ENCODE measurements at places on chromosomes 5 and 9.

DNA sequence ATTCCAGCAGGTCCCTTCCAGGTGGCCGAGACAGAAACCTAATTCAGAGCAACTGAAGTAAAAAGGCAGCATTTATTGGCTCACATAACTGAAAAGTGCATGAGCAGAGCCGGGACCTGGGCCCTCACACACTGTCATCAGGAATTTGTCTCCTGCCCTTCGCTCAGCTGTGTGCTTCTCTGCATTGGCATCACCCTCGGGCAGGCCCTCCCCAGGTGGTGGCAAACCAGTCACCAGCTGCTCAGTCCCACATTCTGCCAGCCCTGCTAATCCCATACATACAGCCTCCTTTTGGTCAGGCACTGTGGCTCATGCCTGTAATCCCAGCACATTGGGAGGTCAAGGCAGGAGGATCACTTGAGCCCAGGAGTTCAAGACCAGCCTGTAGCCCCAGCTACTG lies 11.5 kb upstream of the CPLX2 start:
- no peak for DNase-seq

DNA sequence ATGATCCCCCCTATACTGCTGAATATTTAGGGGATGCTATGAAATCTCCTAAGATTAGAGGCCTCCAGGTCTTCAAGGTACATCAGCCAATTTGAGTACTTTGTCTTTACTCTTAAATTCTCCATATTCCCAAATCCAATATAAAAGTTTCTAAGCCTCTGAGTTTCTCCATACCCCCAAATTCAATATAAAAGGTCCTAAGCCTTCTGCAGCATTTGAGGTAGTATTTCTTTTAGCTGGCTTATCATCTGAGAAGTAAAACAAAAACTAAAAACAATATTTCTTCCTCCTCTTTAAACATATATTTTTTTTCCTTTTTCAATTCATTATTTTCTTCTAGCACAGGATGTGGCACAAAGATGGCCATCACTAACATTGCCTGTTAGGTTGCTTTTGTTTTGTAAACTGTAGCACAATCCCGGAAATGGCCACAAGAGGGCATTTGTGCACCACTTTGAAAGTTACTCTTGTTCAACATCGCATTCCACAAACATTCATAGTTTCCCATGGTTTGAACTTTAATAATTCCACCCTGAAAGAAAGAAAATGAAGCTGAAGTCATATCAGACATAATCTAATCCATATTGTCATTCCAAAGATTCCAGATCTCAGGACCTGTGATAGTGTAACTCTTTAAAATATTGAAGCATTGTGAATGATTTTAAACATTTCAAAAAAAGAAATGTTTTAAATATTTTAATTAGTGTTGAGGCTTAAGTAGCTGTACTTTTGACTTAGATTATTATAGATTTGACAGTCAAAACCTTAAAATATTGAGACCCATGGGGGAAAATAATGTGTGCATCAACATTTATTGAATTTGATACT lies 21.0 kb upstream of the SCGB3A2 start:
- DNase-seq: peak; percentile 29

GRCh38 chr5:130295235-130295634 lies 391.0 kb downstream of the CHSY3 start:
- DNase-seq: no peak

DNA sequence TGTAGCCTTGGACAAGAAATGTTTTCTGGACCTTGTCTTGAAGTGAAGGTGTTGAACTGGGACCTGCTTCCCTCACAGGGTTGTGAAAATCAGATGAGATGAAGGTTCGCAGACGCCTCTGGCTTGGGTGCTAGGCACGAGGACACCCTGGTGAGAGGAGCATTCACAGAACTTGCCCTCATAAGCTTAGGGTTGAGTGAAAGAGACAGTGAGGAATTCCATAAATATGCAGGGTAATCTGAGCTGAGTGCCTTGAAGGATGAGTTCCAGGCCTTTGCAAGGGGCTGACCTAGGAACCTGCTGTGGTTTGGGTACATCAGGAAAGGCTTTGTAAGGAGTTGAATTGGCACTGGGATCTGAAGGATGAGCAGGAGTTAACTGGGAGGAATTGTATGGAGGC lies 75.7 kb upstream of the SAP30L start:
- DNase-seq: no peak

DNA sequence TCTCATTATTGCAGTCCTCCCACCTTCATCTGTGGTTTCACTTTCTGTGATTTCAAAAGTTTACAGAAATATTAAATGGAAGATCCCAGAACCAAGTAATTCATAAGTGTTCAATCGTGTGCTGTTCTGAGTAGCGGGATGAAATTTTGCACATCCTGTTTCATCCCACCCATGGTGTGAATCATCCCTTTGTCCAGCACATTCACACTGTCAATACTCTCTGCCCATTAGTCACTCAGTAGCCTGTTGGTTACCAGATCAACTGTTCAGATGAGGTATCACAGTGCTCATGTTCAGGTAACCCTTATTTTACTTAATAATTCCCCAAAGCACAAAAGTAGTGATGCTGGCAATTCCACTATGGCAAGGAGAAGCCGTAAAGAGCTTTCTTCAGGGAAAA lies 26.8 kb downstream of the FAM81B start:
- DNase-seq: no peak

- DNase-seq: no peak
Measured at GRCh38 chr5:177486256-177486655, 11.1 kb downstream of the PDLIM7 start.

- DNase-seq: no peak
Measured at GRCh38 chr9:35771534-35771933, 17.5 kb upstream of the MSMP start.

- peak; percentile 40 for DNase-seq
Measured at GRCh38 chr5:39580702-39581453, 156.1 kb upstream of the DAB2 start.

DNA sequence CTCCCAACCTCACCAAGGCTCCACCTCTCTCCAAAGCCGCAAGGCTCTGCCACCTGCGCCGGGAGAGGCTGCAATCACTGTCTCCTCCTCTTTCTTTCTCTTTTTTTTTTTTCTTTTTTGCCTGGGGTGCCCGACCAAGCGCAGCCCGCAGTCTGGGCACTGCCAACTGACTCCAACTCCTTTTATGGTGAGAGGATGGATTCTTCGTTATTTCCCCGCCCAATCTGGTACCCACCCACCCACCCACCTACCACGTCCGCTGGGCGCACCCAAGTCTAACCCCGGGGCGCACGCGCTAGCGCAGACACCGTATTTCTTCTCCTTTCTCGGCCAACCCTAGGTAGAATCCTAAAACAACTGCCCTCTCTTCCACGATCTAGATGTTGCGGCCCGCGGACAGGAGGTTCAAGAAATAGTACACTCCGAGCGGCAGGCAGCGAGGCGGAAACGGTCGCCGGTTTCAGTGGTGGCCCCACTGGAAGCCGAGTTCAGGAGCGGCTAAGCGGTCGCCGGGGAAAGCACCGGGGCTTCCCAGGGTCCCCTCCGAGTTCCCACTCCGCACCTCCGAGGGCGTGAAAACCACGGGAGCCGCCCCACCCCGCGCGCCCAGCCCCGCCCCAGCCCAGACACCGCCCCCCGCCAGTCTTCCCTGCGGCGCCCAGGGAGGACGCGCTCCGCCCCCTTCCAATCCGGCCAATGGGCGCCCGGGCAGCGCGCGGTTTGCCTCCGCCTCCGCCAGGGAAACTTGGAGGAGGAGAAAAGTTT lies 385 bp upstream of the PTGER4 start:
- DNase-seq: peak; percentile 86

DNA sequence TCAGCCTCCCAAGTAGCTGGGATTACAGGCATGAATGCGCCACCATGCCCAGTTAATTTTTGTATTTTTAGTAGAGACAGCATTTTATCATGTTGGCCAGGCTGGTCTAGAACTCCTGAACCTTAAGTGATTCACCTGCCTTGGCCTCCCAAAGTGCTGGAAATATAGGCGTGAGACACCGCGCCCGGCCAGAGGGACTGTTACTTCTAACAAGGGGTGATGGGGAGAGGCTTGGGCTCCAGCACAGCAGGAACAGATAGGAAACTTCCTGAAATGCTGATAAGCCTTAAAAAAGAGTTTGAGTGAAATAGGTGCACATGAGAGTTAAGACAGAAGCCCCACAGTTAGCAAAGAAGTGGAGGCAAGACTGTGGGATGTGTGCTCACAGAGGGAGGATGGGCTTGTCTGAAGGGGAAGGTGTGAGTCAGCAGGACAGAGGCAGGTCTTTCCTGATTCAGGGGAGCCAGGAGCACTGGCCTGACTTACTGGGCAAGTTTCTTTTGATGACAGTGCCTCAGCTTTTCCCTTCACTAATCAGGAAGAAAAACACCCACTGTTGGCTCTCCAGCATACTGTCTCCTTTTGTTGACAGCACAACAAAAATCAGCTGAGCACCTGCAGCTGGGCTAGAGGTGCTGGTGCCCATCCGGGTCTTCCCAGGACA lies 68.4 kb downstream of the RAD23B start:
- DNase-seq: no peak

DNA sequence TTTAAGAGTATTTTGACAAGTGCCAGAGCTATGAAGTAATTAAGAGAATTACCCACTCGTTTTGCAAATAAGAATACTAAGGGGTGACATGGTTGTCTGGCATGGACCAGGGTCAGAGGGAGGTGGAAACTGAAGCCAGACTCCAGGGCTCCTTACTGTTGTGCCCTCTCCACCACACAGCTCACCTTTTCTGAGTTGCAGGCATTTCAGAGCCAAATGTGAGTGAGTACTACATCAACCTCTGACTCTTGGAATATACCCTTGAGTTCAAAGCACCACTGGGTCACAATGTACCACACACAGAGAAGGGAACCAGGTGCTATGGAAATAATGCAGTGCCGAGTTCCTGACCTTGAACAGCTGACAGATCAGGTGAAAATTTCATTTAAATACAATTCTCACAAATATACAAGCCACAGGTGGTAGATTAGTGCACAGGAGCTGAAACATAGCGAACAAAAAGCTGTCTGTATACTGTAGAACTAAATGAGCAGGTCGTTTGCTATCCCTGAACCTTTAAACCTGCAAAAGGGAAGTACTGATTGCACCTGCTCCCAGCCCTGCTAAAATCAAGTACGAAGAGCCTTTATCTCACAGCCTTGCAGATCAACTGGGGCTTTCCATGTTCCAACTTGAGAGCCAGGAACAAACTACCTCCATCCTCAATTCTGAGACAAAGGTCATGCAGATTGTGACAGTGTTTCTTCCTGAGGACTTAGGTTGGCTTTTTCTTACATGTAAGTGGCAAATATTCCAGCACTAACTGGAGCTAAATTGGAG lies 57.0 kb downstream of the GOLM1 start:
- no peak for DNase-seq

- no peak for DNase-seq
Measured at GRCh38 chr9:136204145-136204805, 653 bp downstream of the LHX3 start.

- no peak for DNase-seq
Measured at GRCh38 chr5:118888556-118888955, 99.8 kb downstream of the DTWD2 start.

DNA sequence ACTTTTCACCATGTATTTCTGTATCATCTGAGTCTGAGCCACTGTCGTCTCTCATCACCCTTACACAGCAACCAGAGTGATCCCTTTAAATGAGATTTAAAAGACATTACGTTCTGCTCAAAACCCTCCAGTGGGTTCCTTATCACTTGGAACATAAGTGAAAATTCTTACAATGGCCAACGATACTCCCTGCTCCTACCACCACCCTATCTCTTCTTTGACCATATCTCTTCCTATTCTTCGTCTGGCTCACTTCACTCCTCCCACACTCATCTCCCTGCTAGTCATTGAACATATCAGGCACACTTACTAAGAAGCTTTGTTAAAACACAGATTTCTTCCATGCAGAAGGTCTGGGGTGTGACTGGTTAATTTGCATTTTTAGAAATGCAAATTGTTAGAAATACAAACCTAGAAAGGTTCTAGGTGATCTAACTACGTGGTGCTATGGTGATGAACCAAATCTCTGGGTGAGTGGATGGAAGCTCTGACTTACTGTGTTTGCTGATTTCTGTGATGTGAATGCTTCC lies 166.6 kb upstream of the CD180 start:
- DNase-seq: no peak

- no peak for DNase-seq
Measured at GRCh38 chr5:78983601-78984438, 1.3 kb downstream of the ARSB start.

DNA sequence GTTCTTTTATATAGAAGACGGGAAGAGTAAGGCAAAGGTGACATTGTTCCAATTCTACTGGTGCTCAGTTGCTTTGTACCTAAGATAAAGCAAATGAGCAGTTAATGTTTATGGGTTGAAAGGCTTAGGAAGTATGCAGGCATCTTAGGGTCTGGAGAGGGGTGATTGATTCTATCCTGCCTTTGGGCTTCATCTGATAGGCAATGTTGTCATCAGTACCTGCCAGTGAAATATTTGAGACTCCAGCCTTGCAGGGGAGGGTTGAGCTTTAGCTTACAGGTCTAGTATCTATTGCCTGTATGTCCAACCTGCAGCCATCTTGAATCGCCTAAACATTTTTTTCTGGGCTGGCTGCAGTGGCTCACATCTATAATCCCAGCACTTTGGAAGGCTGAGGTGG lies 13.8 kb upstream of the CTSV start:
- DNase-seq: no peak

Data from smooth muscle cell of the brain vasculature (primary cell).